ENCODE measurements at places on chromosomes 2 and 18.

- DNase-seq, result no peak
Measured at GRCh38 chr2:28375742-28376631, 16.7 kb upstream of the FOSL2 start.

DNA sequence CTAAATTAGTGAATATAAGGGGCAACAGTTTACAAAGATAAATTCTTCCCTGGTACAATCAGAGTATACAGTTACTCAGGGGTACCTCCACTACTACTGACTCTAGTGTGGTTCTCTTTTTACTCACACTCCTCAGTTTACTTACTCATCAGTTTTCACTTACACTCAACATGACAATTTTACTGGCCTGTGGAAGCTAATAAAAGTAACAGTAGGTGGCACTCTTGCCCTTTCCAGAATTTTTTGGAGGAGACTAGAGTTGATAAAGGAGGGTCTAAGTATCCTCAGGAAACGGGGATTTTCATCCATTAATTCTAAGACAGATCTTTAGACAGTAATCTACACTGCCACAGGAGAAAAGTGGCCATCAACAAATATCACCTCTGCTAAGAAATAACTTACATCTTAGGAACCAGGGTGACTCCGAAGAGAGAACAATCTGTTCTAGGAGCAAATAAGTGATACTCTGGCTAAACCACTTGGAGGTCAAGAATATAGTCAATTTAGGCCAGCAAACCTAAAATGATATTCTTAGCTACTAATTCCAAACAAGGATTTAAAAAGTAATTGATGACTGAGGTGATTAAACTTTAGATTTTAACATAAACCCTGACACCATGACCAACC, 61.3 kb downstream of the ATL2 start:
- peak; percentile 59 for DNase-seq

DNA sequence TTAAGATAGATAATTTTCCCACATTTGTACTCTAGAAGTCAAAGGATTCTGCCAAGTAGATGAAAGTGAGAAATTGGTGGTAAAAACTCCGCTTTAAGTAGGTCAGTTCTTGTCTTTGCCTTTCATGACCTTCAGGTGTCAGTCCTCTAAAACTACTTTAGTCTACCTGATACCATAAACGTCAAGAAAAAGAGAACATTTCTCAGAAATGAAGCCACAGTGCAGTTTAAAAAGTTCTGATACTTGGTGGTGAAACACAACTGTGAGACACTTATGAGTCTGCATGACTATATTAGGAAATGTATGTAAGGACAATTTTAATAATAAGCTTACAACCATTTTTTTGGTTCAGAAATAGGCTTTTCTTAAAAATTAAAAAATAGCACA, 583.3 kb downstream of the SATB2 start:
- DNase-seq, result peak; percentile 17

DNA sequence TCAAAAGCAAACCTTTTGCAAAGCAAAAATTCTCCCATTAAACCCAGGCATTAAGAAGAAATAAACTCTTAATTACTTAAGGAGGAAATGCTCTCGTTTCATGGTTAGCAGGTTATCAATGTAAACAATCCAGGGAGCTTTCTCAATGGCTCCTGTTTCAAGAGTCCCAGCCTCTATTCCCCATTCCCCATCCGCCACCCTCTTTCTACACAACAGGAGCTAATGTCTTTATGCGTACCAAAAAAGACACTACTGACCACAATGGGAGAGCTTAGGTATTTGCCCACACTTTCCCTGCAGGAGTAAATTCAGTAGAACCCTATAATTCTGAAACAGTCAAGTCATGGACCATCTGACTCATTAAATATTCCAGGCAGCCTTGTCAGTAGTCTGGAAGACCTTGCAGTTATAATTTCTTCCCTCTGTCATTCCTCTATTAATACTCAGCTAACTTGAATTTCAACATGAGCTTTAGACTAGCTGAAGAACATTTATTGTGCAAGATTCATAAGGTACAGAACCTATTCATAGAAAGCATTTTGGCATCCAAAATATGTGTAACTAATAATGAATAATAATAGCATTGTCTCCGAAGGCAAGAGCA, 48.6 kb downstream of the SLC8A1 start:
- peak; percentile 98 for DNase-seq

DNA sequence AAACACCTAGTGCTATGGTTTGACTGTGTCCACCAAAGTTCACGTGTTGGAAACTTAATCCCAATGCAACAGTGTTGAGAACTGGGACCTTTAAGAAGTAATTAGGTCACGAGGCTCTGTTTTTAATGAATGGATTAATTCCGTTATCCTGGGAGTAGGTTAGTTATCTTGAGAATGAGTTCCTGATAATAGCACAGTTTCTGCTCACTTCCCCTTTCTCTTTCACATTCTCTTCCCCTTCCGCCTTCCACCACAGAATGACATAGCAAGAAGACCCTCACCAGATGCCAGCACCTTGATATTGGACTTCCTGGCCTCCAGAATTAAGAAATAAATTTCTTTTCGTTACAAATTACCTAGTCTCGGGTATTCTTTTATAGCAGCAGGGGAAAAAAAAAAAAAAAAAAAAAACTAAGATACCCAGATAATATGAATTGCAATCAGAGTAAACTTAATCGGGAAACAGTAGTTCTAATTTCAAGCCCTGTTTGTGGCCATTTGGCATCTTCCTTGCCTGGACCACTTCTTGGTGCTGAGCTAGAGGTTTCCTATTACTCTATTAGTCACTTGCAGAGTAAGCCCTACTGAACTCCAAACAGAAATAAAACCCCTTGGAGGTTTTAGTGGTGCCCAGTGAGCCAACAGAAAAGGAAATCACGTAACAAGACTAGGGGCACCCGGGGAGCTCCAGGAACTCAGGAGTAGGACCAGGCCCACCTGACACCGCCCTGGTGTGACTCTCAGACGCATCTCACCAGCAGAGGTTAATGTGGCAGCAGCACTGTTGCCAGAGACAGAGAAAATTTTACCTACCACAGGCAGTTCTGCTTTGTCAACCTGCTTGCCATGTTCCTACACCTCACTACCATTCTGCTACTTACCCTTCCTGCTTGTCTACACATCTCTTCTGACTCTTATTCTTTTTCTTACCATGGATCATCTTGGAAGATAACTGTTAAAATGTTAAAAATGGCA, 147.6 kb upstream of the CAB39 start:
- peak; percentile 51 for DNase-seq

DNA sequence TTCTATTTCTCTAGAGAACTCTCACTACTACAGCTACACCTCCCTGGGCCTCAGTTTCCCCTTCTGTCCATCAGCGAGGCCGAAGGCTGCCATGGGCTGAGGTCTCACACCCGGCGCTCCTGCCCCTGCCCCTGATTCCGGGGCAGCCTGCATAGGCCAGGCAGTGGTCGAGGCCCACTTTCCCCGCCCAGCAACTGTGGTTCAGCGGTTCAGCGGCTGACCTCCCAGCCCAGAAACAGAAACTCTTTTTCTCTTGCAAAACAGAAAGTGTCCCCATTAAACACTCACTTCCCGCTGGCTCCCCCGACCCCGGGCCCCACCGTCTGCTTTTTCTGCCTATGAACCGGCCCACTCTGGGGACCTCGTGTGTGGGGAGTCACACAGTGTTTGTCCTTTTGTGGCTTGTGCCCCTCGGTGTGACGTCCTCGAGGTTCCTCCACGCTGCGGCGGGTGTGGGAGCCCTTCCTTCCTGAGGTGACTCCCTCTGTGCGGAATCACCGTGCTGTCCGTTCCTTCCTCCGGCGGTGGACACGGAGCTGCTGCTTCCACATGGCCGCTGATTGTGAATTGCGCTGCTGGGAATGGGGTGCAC, 16.0 kb downstream of the PDCD1 start:
- DNase-seq, result no peak

GRCh38 chr18:24878289-24878688, 417.9 kb downstream of the HRH4 start:
- peak; percentile 55 for DNase-seq

DNA sequence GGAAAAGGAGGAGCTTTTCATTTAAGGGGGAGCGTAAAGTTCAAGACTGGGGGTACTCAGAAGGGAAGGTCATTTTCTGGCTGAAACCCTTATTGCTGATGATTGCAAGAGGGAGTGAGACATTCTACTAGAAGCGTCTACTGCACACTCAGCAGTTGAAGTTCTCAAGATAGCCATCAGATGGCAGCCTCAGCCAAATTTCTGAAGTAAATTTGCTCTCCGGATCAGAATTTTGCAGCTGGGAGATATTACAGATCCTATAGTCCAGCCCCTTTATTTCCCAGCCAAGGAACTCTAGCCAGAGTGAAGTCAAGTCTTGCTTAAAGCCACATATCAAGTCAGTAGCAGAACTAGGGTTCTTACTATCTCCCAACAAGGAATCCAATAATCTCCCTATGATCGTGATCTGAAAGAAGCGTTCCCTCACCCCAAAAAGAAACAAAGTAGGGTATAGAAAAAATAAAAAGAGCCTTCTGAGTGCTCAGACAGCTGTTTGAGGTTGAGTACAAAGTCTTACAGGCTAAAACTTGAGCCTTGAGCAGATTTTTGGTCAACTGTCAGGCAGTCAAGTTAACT, 24.0 kb downstream of the RAX start:
- DNase-seq, result peak; percentile 79

GRCh38 chr2:52805901-52806410, 961.6 kb upstream of the CHAC2 start:
- DNase-seq, result no peak

- DNase-seq, result no peak
Measured at GRCh38 chr2:154813636-154814035, 115.1 kb downstream of the KCNJ3 start.

DNA sequence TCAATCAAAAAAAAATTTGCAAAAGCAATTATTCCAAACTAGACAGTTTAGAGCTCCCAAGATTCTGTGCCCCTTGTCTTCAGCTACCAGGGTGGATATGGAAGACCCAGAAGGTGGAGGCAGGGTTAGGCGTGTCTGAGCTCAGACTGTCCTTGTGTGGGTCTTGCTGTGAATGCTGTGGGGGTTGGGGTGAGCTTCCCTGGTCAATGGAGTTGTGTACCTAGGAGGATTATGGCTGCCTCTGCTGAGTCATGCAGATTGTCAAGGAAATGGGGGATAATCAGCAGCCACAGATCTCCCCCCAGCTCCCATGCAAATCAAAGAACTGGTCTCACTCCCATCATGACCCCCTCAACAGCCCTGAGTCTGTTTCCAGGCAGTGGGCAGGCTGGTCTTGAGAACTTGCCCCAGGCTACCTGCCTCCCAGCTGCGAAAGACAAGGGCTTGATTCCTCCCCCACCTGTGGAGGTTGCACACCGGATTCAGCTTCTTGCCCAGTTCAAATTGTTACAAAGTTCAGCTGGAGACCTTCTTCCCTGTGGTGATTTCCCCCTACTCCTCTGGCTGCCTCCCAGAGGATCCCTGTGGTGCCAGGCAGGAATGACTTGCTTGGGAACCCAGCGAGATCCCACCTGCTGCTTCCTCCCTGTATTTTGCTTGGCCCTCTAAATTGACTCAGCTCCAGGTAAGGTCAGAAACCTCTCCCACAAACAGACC, 77.0 kb downstream of the RAD51AP2 start:
- no peak for DNase-seq

DNA sequence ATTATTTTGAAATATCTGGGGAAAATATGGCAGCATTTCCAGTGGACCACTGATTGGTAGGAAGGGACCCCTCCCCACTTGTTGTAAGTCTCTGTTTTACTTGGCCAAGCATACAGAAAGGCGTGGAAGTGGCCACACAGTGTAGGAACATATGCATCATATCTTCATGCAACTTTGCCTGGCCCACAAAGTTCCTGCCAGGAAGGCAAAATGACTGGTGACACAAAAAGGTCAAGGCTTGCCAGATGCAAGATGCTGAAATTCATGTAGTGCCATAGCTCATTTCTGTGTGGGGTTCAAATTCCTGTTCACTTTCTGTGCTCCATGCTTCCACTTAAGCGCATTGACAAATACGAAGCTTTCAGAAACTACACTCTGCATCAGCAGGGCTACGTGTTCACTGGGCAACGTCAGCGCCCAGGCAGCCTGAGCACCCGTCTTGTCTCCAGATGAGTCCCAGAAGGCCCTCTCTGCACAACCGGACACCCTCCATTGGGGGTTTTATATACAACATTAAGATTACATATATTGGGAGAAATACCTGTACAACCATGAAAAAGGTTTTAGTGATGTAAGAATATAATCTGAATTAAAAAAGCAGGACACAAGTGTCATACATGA, 3.6 kb downstream of the DYNC2LI1 start:
- no peak for DNase-seq

- DNase-seq, result no peak
Measured at GRCh38 chr2:100417711-100418124, 250 bp upstream of the CHST10 start.
